T follicular helper cell (primary cell): ENCODE measurements at places on chromosomes 1 and 21.

- no peak for DNase-seq
Observed at GRCh38 chr21:29261555-29262540, 36.9 kb upstream of the BACH1 start.

DNA sequence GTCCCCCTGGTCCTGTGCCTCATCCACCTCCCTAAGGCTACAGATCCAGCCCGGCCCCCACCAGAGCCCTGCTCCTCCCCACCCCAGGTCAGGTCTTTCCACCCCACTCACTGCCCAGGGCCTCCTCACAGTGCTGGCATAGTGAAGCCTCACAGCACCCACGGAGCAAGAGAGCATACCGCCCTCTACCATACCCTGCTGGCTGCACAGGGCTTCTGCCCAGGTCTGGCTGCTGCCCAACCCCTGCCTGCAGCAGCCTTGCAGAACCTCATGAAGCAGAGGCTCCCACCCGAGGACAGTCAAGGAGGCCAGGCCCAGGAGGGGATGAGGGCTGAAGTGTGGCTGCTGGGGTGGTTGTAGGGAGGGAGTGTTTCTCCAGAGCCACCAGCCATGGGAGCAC is 19.7 kb upstream of the ARF1 start:
- no peak for DNase-seq

DNA sequence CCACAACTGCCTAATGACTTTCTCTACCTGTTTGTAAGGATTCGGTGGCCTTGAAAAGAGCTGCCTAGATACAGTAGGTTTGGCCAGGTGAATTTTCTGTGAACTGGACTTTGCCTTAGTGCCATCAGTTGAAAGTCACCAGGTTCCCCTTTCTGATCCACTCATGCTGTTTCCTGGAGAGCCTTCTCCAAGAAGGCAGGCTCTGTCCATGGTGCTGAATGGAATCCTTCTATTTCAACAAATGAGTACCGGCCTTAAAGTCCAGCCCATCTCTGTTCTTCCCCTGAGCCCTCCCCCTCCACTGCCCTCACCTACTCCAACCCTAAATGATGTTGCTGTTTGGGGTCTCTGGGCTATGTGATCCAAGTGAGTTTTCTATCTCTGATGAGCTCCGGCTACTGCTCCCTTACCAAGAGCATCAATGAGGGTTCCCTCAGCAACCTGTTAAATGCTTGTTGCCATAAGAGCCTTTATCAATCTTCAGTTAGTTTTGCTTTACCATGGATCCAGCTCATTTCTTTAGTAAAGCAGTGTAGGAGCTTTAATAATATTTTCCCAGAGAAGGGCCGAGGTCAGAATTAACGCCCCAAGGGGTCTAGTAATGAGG is 500.4 kb downstream of the PTPRU start:
- no peak for DNase-seq

DNA sequence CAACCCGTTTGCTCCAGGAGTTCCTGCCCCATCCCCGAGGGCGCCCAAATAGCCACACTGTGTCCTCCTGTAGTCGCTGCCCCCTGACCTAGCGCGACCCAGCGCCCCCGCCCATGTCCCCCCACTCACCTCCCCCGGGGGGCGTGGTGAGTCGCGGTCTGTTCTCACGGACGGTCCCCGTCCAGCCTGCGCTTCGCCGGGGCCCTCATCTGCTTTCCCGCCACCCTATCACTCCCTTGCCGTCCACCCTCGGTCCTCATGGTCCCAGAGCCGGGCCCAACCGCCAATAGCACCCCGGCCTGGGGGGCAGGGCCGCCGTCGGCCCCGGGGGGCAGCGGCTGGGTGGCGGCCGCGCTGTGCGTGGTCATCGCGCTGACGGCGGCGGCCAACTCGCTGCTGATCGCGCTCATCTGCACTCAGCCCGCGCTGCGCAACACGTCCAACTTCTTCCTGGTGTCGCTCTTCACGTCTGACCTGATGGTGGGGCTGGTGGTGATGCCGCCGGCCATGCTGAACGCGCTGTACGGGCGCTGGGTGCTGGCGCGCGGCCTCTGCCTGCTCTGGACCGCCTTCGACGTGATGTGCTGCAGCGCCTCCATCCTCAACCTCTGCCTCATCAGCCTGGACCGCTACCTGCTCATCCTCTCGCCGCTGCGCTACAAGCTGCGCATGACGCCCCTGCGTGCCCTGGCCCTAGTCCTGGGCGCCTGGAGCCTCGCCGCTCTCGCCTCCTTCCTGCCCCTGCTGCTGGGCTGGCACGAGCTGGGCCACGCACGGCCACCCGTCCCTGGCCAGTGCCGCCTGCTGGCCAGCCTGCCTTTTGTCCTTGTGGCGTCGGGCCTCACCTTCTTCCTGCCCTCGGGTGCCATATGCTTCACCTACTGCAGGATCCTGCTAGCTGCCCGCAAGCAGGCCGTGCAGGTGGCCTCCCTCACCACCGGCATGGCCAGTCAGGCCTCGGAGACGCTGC is 1.1 kb downstream of the HTR6 start:
- no peak for DNase-seq

DNA sequence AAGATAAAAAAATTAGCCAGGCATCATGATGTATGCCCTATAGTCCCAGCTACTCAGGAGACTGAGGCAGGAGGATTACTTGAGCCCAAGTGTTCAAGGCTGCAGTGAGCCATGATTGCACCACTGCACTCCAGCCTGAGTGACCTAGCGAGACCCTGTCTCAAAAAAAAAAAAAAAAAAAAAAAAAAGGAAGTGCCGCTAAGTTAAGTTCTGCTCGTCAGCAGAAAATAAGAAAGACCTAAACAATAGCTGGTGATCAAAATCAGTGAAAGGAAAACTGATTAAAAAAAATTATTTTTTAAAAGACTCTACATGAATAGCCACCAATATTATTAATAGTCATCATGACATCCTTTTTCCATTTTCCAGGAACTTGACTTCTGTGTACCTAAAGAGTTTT is 44.2 kb upstream of the MTR start:
- no peak for DNase-seq

DNA sequence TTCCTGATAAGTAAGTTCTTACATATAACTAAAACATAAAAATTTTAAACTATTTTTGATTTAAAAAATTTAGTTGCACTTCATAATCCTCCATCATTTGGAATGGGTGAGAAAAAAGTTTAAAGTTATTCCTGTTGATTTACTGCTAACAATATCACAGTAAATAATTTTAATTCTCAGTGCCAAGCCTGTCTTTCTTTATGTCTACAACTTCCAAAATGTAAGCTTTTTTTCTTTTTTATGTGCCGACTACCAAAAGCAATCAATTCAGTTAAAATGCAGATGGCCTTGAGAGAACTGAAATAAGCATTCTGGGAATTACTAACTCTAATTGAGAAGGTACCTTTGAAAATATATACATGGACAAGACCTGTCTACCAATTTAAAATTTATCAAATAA is 1224.3 kb upstream of the B3GALT2 start:
- DNase-seq, result no peak

- DNase-seq, result no peak
Observed at GRCh38 chr1:53075761-53076163, 13.7 kb downstream of the PODN start.

DNA sequence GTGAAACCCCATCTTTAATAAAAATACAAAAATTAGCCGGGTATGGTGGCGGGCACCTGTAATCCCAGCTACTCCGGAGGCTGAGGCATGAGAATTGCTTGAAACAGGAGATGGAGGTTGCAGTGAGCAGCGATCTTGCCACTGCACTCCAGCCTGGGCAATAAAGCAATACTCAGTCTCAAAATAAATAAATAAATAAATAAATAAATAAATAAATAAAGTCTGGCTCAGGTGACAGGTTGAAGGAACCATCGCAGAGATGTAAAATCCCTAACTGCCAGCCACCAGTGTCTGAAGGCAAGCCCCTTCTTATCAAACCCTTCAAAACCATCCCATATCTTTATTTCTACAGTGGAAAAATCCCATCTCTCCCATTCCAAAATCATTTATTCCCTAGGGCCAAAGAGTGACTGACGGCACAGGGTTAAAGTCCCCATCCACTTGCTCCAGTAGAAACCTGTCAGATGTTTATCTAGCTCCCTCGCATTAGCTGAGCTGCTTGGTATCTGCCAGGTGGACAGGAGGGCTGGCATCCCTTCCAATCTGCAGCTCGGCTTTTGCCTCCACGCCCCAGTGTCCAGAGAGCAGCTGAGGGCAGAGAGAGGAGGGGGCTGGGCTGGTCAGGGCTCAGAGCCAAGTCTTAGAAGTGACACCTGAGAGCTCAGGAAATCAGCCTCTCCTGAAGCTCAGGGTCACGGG is 5.0 kb downstream of the CSRP1 start:
- DNase-seq, result no peak

GRCh38 chr1:27445177-27445936 is 44.6 kb downstream of the WASF2 start:
- no peak for DNase-seq
